ENCODE measurements at places on chromosomes 1 and 21. TPM values are rescaled to one million over a fixed set of nuclear protein-coding genes. Genes with fewer than 3 reads are reported as not detected.

The IL12RB2 gene
- 0.19 TPM for total RNA-seq

The ETNK2 gene
- total RNA-seq = 15.5 TPM

The GBP4 gene
- 24.8 TPM for total RNA-seq

The PTBP2 gene
- 32.9 TPM for total RNA-seq

The SRRM1 gene
- 32.4 TPM for total RNA-seq

The FTCD gene
- not detected for total RNA-seq

The FLG2 gene
- not detected for total RNA-seq

The BGLAP gene
- not detected for total RNA-seq

The OR6K6 gene
- not detected for total RNA-seq

The IL20 gene
- total RNA-seq = not detected

The GJA8 gene
- total RNA-seq = not detected

The SLC6A9 gene
- total RNA-seq = 0.63 TPM

The MYOG gene
- total RNA-seq = not detected

The CHD1L gene
- 37.1 TPM for total RNA-seq

The KIF17 gene
- 19.1 TPM for total RNA-seq

The RNU1-4 gene
- total RNA-seq = 6,751 TPM

The PLD5 gene
- total RNA-seq = not detected

The PRXL2B gene
- total RNA-seq = 29.0 TPM

The FCRL6 gene
- total RNA-seq = not detected

The FAM163A gene
- total RNA-seq = not detected

The C1QTNF12 gene
- 0.57 TPM for total RNA-seq

The HSD3B1 gene
- not detected for total RNA-seq

The PLA2G2D gene
- total RNA-seq = not detected

The GPR25 gene
- not detected for total RNA-seq

The MX1 gene
- 41.3 TPM for total RNA-seq

The RSPH1 gene
- not detected for total RNA-seq

The RNF223 gene
- total RNA-seq = not detected

The ATP1A4 gene
- total RNA-seq = not detected

The IVL gene
- not detected for total RNA-seq

The TMCO4 gene
- total RNA-seq = 10.8 TPM

The GPR161 gene
- total RNA-seq = 11.2 TPM

The WNT2B gene
- 4.1 TPM for total RNA-seq

The STYXL2 gene
- not detected for total RNA-seq

The TAS1R3 gene
- 0.32 TPM for total RNA-seq

The TESK2 gene
- total RNA-seq = 2.6 TPM

The TBX19 gene
- total RNA-seq = 0.94 TPM

The CSF3R gene
- not detected for total RNA-seq
